ENCODE measurements at places on chromosomes 5 and 9. TPM values are rescaled to one million over a fixed set of nuclear protein-coding genes. Genes with fewer than 3 reads are reported as not detected.

Gene WNT8A
- total RNA-seq = not detected

Gene ANKRD18A
- total RNA-seq = 0.51 TPM

Gene ADAMTS6
- total RNA-seq = 8.1 TPM

Gene NUP188
- 47.6 TPM for total RNA-seq

Data from tongue (tissue), 3 donors.